Neuronal stem cell (in vitro differentiated cells): ENCODE measurements at places on chromosomes 5 and 9.

- H3K27me3 ChIP-seq: no peaks in the 10 kb centered on the region
- no peak overlapping the region for H3K27ac ChIP-seq
- no peaks in the 10 kb centered on the region for H3K36me3 ChIP-seq
- DNase-seq: no peak
- peaks cover 13% of the 10 kb centered on the region for H3K4me1 ChIP-seq
- H3K4me3 ChIP-seq: peak overlapping the region; percentile 89
Measured at GRCh38 chr9:120713257-120714087, 798 bp downstream of the MEGF9 start.

DNA sequence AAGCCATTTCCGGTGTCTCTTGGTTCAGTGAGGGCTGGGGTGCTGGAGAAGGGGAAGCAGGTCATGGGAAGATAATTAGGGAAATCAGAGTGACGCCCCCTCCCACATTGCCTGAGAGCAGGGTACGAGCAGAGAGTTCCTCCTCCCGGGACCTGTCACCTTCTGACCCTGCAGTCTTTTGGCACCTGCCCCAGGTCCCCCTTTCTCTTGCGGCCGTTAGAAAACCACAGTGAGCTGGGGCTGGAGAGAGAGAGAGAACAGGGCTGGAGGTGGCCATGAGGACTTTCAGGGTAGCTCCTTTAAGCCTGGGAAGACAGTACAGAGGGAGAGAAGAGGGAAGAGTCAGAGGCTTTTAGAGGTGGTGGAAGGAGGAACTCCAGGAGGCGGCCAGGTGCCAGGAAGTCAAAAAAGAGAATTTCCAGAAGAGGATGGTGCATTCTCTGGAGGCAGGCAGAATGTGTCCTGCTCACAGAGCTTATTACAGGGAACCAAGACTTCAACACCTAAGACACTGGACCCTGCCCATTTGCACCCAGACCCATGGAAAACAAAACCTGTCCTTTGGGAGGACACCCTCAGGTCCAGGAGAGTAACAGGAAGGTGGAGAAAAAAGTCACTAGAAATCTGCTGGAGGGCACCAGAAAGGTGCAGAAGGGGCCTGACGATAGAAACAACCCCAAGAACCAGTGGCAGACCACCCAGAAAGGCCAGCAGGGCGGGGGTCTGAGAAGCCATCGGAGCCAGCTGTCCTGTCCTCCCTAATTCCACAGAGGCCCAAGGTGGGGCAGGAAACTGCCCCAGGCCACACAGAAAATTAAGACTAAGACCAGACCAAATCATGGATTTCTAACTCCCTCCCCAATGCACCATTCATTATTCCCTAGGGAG lies 6.5 kb upstream of the ACSL6 start:
- no peak overlapping the region for H3K27ac ChIP-seq
- H3K36me3 ChIP-seq: no peaks in the 10 kb centered on the region
- no peak overlapping the region for H3K4me3 ChIP-seq
- no peaks in the 10 kb centered on the region for H3K4me1 ChIP-seq

DNA sequence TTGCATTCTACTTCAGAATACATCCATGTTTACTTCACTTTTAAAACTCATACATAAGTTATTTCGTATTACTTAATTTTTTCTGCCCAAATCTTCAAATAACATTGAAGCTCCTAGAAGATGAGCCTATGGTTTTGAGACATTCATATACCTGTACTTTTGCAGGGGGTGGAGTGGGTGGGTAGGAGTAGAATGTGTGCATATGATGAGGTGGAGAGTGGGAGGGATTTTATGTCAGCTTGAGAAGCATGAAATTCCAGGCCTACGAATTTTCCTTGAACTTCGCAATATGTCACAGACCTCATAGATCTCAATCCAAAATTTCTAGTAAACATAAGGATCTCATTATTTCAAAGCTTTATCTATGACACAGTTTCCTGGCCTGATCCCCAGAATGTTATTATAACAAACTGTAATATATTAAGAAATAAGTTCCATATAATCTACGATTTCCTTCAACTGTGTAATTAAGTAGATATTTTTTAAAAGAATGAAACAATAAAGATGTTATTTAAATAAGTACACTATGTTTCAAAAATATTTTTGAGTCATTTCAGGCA lies 19.7 kb upstream of the MOB3B start:
- H3K27ac ChIP-seq: no peak overlapping the region
- H3K4me1 ChIP-seq: no peaks in the 10 kb centered on the region
- H3K4me3 ChIP-seq: no peak overlapping the region

DNA sequence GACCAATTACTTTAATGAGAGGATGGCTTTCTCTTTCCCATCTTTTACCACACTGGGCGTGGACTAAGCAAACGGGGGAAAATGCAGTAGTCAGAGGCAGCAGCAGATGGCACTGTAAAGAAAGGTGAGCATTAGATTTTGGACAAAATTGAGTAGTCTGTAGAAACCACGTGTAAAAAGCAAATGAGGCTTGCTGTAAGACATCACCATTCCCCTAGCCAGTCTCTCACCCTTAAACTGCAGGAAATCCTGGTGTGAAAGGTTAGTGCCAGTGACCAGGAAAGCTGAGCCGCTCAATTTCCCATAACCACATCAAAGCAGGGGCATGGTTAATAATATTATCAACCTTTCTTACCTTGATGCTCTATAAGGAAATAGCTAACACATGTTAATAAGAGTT lies 31.8 kb downstream of the SPATA31C2 start:
- DNase-seq: no peak
- no peak overlapping the region for H3K27ac ChIP-seq
- H3K36me3 ChIP-seq: no peaks in the 10 kb centered on the region
- H3K4me3 ChIP-seq: no peak overlapping the region
- H3K4me1 ChIP-seq: no peaks in the 10 kb centered on the region

- peaks cover 18% of the 10 kb centered on the region for H3K4me1 ChIP-seq
- H3K27ac ChIP-seq: no peak overlapping the region
- no peaks in the 10 kb centered on the region for H3K27me3 ChIP-seq
- no peaks in the 10 kb centered on the region for H3K36me3 ChIP-seq
- DNase-seq: no peak
Measured at GRCh38 chr5:176877793-176878331, 21.3 kb downstream of the HK3 start.

DNA sequence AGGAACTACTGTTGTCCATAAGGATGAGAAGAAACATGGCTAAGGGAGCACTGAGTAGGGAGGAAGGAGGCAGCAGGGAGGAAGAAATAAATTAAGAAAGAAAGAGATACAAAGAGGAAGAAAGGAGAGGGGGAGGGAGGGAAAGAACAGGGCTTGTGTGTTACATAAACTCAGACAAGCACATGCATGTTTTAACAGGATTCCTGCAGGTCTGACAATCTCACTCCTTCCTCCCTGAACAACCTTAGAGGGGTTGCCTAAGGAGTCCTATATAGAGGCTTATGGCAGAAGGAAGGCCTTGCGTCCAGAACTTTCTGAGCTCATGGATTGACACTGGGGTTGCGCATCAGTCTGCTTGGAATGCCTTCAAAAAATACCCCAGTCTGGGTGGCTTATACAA lies 4.2 kb upstream of the KCNIP1 start:
- H3K36me3 ChIP-seq: no peaks in the 10 kb centered on the region
- H3K4me3 ChIP-seq: no peak overlapping the region
- H3K27ac ChIP-seq: no peak overlapping the region

DNA sequence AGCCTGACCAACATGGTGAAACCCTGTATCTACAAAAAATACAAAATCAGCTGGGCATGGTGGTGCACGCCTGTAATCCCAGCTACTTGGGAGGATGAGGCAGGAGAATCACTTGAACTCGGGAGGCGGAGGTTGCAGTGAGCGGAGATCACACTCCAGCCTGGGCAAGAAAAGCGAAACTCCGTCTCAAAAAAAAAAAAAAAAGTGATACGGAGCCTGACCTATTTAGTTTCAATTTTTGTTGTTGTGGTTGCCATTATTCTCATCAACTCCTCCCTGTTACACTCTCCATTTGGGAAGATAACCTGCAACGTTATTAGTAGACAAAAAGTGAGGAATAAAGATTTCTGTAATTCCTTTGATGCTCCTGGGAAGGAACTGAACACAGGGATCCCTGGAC lies 1.3 kb downstream of the STOM start:
- no peaks in the 10 kb centered on the region for H3K36me3 ChIP-seq
- no peak overlapping the region for H3K4me3 ChIP-seq
- no peaks in the 10 kb centered on the region for H3K27me3 ChIP-seq

DNA sequence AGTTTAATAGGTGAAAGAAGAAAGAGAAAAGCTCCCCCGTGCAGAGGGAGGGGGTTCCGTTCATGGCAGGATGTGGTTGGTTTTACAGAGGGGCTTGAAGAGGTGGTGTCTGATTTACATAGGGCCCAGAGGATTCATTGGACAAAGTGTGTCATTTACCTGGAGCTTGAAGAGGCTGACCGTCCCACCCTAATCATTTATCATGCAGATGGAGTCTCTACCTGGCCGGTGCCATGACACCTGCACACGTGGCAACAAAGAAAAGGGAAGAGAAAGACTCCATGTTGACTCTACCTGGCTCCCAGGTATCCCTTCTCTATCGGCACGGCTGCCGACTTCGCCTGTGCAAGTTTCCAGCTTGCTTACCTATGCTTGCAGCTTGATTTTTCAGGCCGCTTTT lies 35.3 kb upstream of the PRRC2B start:
- no peak for DNase-seq
- H3K27me3 ChIP-seq: no peaks in the 10 kb centered on the region
- H3K36me3 ChIP-seq: no peaks in the 10 kb centered on the region
- no peak overlapping the region for H3K27ac ChIP-seq
- no peak overlapping the region for H3K4me3 ChIP-seq

DNA sequence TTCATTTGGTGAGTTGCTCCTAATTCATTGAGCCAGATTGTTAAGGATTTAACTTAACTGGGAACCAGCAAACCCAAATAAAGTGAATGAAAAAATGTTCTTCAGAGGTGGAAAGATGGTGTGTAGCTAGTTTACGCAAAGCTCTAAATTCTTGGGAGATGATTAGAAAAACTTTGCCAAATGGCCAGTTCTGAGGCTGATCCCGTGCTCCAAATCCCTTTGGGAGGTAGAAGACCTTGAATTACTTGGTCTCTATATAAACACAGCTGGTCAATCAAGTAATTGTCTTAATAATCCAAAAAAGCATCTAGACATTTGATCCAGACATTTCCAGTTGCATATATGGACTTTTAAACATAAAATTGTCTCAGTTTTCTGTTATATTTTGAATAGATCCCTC lies 11.4 kb downstream of the ACTL7B start:
- DNase-seq: no peak
- H3K27me3 ChIP-seq: peaks cover 4% of the 10 kb centered on the region
- H3K36me3 ChIP-seq: no peaks in the 10 kb centered on the region
- H3K27ac ChIP-seq: no peak overlapping the region
- no peaks in the 10 kb centered on the region for H3K4me1 ChIP-seq

DNA sequence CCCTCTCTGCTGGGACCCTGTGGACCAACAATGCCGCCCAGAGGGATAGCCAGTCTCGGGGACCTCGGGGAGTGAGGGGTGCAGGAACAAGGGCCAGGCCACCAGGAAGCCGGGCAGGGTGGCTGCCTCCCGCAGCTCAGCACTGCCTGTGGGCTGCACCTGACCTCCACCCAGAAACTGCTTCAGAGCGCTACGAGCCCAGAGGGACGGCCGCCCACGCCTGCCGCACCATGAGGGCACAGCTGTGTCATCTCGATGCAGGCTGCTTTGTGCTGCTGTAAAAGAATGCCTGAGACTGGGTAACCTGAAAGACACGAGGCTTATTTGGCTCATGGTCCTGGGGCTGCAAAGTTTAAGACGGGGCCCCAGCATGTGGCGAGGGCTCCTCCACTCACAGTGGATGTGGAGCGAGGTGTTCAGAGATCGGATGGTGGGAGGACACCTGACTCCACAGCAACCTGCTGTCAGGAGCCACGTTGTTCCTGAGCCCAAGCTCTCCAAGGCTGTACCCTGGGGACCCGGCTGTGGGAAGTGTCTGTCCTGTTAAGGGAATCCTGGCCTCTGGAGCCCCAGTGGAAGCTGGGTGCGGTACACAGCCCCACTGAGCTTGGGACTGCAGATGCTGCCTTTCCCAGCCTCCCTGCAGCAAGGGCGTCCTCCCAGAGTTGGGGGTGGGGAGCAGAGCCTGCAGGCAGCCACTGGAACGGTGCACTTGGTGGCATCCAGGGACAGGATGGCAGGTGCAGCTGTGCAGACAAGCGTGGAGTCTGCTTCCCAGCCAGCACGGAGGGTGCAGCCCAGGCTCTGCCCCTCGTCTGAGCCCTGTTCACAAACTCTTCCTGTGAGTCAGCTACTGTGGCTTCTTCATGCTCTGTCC lies 11.8 kb upstream of the ZDHHC11 start:
- H3K4me1 ChIP-seq: peaks cover 2% of the 10 kb centered on the region
- no peak for DNase-seq
- no peak overlapping the region for H3K4me3 ChIP-seq
- H3K27me3 ChIP-seq: no peaks in the 10 kb centered on the region
- H3K27ac ChIP-seq: no peak overlapping the region

DNA sequence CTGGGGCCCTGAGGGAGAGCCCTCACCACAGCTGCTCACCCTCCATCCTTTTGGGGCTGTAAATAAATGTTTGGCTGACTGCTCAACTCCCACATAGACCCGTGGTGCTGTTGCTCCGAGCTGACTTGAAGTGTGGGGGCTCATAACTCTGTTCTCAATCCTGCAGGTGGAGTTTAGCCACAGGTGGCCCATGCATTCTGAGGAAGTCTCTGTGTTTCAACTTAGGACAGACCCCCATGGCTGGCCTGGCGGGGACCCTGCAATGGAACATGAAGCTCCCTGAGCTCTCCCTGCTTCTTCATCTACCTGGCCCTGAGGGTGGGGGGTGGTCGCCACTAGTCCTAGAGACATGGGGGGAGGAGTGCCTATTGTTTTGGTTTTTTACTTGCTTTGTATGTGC lies 19.7 kb downstream of the NDUFS6 start:
- H3K27me3 ChIP-seq: no peaks in the 10 kb centered on the region
- DNase-seq: no peak
- no peak overlapping the region for H3K27ac ChIP-seq
- peaks cover 41% of the 10 kb centered on the region for H3K36me3 ChIP-seq
- no peak overlapping the region for H3K4me3 ChIP-seq
- no peaks in the 10 kb centered on the region for H3K4me1 ChIP-seq

GRCh38 chr5:118325931-118326330 lies 662.4 kb downstream of the DTWD2 start:
- H3K27me3 ChIP-seq: no peaks in the 10 kb centered on the region
- no peaks in the 10 kb centered on the region for H3K36me3 ChIP-seq
- no peaks in the 10 kb centered on the region for H3K4me1 ChIP-seq
- no peak overlapping the region for H3K27ac ChIP-seq
- H3K4me3 ChIP-seq: no peak overlapping the region
- no peak for DNase-seq

DNA sequence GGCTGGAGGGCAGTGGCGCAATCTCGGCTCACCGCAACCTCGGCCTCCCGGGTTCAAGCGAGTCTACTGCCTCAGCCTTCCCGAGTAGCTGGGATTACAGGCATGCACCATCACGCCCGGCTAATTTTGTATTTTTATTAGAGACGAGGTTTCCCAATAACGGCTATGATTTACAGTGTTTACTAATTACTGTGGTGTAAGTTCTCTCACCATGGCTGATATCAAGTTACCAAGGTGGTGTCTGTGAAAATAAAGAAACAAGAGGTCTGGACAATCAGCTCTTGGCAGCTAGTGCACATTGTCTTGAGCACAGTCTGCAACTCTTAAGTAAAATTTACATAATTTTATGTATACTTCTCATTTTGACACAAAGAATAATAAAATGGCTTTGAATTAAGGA lies 385.5 kb upstream of the COX7C start:
- H3K4me3 ChIP-seq: no peak overlapping the region
- DNase-seq: no peak
- H3K4me1 ChIP-seq: no peaks in the 10 kb centered on the region
- H3K27me3 ChIP-seq: no peaks in the 10 kb centered on the region
